Colonic mucosa (tissue), 4 donors: ENCODE measurements at places on chromosomes 7 and 10. TPM values are rescaled to one million over a fixed set of nuclear protein-coding genes. Genes with fewer than 3 reads are reported as not detected.
A peak's percentile ranks its signal among the peaks of the same experiment; 100 is the strongest.

- no peak for DNase-seq
These were observed 104.1 kb downstream of the ZNF467 start for GRCh38 chr7:149669121-149669818.

- no peak for DNase-seq
These were observed 531.0 kb upstream of the COBL start for GRCh38 chr7:51847461-51848134.

DNA sequence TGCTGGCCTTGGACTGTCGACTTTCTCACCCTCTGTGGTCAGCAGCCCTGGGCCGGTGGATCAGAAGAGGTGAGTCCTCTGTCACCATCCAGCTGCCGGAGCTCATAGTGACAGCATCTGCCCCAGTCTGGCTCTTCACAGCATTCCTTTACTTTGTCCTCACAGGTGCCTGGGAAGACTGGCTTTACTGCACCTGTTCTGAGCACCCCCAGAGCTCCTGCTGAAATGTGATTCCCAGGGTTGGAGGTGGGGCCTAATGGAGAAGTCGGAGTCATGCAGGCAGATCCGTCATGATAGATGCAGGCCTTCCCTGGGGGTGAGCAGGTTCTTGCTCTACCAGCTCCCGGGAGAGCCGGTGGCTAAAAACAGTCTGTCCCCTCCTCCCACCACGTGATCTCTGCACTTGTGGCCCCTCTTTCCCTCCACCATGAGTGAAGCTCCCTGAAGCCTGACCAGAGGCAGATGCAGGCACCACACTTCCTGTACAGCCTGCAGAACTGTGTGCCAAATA lies 171.5 kb downstream of the ZMYND11 start:
- DNase-seq: no peak

- no peak for DNase-seq
These were observed 68.9 kb downstream of the MAD1L1 start for GRCh38 chr7:2163600-2164555.

GRCh38 chr10:127873901-127874470 lies 18.8 kb downstream of the CLRN3 start:
- peak; percentile 17 for DNase-seq

- no peak for DNase-seq
These were observed 170.9 kb upstream of the SMIM30 start for GRCh38 chr7:113289140-113289740.

DNA sequence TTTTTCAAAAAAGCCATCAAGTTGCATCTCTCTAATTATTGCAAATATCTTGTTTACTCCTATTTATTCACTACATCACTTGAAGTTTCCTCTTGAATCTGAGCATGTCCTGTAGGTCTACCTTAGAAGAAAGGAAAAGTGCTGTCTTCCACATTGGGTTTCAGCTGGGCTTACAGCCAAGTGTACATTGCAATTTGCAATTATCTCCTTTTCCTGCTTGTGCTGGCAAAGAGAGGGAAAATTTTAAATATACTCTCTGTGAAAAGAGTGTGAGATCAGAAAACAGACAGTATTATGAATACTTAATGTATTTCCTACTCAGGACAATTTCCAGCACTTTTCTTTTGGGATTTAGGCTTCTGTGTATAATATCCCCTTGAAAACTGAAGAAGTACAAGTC lies 839.7 kb downstream of the CNTNAP2 start:
- no peak for DNase-seq

DNA sequence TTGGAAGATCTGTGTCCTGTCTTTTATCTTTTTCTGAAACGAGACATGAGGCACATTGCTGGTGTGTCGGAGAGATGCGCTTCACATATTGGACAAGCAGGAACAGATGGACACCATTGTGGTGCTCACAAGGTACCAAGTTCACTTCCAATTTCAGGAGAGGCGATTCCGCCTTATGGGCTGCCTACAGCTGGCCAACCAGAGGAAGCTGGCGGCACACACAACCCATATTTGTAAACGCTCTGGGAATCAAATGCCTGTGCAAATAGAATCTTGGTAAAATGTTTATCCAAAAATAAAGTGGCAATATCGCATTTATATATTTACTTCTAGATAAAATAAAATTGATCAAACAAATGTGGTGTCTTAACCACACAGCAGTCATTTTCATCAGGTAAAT lies 337.4 kb downstream of the TCERG1L start:
- DNase-seq: no peak

GRCh38 chr10:110416776-110417711 lies 80.7 kb upstream of the DUSP5 start:
- peak; percentile 74 for DNase-seq

GRCh38 chr7:37031571-37032257 lies 307.4 kb upstream of the AOAH start:
- peak; percentile 75 for DNase-seq

GRCh38 chr7:92955081-92955480 lies 118.7 kb upstream of the CDK6 start:
- no peak for DNase-seq

- no peak for DNase-seq
These were observed 25.4 kb downstream of the STAM start for GRCh38 chr10:17669185-17669872.

GRCh38 chr10:4812046-4812445 lies 14.0 kb upstream of the AKR1E2 start:
- DNase-seq: no peak

- no peak for DNase-seq
These were observed 43.6 kb upstream of the CDK14 start for GRCh38 chr7:90552521-90552920.

GRCh38 chr10:3714531-3714930 lies 70.5 kb downstream of the KLF6 start:
- no peak for DNase-seq

The GHRHR gene
- not detected for total RNA-seq

The TIAL1 gene
- 126 TPM for total RNA-seq

The SPAM1 gene
- not detected for total RNA-seq

The FZD8 gene
- total RNA-seq: 11.7 TPM

The METTL27 gene
- total RNA-seq: 7.4 TPM

The FAM25G gene
- total RNA-seq: 0.98 TPM

The ACSM6 gene
- not detected for total RNA-seq
